ENCODE measurements at places on chromosomes 16 and 17. TPM values are rescaled to one million over a fixed set of nuclear protein-coding genes. Genes with fewer than 3 reads are reported as not detected.

Gene TNFSF12
- 12.2 TPM for total RNA-seq

Gene SALL1
- total RNA-seq: 0.36 TPM

Gene HIRIP3
- total RNA-seq: 15.4 TPM

Gene GRB2
- 106 TPM for total RNA-seq

Gene MYH2
- total RNA-seq: not detected

Gene GNAO1
- total RNA-seq: 0.72 TPM

Gene DLX4
- total RNA-seq: 1.4 TPM

Gene KRT33B
- total RNA-seq: not detected

Gene SLC16A6
- total RNA-seq: 0.49 TPM

Gene SNAI3
- 0.18 TPM for total RNA-seq

Gene ELMO3
- total RNA-seq: 1.7 TPM

Gene CACNG3
- not detected for total RNA-seq

Gene LRRC75A
- 1.2 TPM for total RNA-seq

Gene TP53TG3C
- total RNA-seq: 0.50 TPM

Gene SCIMP
- not detected for total RNA-seq

Gene ACSM2A
- not detected for total RNA-seq

Gene CTRB2
- total RNA-seq: not detected

Gene VWA3A
- total RNA-seq: 0.04 TPM

Gene KRT36
- total RNA-seq: not detected

Gene CDH13
- total RNA-seq: not detected

Gene PVALEF
- not detected for total RNA-seq

Gene CDH11
- 0.64 TPM for total RNA-seq

Gene HAP1
- total RNA-seq: 1.2 TPM

Gene RPL27
- 2,763 TPM for total RNA-seq

Gene RAPGEFL1
- total RNA-seq: 2.8 TPM
